Dermis microvascular lymphatic vessel endothelial cell (primary cell): ENCODE measurements at places on chromosomes 2 and 18. TPM values are rescaled to one million over a fixed set of nuclear protein-coding genes. Genes with fewer than 3 reads are reported as not detected.

Gene SCN2A
- under 0.01 TPM in 2 replicates for total RNA-seq

Gene HMSD
- total RNA-seq: not detected in 2 replicates

Gene SPP2
- total RNA-seq: not detected in 2 replicates

Gene POTEI
- total RNA-seq: 0.25 and 0.26 TPM in 2 replicates

- DNase-seq: no peak
Observed at GRCh38 chr2:202609381-202610145, 25.2 kb upstream of the FAM117B start.

- no peak for DNase-seq
Observed at GRCh38 chr2:174485788-174486562, 854 bp downstream of the GPR155 start.

GRCh38 chr2:128026448-128027277 is 1.2 kb downstream of the SAP130 start:
- no peak for DNase-seq

GRCh38 chr2:236343400-236344161 is 79.4 kb upstream of the ASB18 start:
- DNase-seq: peak; percentile 71

DNA sequence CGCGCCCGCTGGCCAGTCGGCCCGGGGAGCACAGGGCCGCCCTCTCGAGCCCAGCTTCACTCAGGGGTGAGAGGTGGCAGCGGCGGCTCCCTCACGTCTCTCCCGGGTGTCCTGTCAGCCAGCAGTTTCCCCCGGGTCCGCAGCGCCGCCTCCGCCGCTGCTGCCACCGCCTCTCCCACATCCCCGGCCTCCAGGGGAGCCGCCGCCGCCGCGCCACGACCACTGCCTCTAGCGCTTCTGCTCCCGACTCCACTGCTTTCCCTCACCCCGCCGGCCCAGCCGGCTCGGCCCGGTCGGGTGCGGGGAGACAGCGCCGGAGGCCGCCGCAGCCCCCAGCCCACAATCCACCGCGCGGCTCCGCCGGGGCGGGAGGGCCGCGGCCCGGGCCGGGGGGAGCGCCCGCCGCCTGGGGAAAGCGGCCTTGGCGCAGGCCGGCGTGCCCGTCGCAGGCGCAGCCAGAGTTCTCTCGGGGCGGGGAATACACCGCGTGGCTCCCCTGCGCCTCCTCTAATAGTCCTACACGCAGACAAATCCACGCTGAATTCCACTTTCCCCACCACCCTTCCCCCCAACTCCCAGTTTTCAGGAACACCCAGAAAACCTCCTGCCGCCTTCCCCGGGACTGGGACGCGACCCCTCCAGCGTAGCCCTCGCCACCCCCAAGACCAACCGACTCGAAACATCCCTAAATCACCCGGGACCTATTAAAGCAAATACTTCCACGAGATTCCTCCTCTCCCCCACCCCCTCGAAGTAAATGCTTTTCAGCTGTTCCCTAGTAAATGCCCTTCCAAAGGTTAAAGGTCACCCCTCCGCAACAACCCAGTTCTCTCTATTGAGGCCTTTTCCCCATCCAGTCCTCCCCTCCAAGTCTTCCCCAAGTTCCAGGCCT is at the start of gene VPS54:
VPS54 (minus strand) TSS at position 346 of the 892 bp plus-strand sequence. CDS start 35,429 bp downstream, outside the sequence.
- peak; percentile 59 for DNase-seq

GRCh38 chr2:178284613-178285286 is 90.4 kb downstream of the OSBPL6 start:
- no peak for DNase-seq

DNA sequence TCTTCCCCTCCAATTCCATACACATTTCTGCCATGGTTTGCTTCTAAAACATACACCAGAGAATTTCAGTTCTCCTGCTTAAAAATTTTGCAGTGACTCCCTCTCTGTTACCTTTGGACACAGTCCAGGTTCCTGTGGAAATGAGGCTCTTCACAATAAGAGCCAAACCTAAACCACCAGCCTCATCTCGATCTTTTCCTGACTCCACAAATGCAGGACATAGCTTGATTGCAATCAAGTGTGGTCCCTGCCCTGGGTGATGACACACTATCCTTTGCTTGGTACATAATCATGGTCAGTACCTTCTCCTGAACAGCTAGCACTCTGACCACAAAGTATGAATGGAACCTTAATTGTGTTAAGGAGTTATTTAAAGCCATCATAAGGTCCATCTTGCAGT is 134.9 kb upstream of the CHAC2 start:
- no peak for DNase-seq

DNA sequence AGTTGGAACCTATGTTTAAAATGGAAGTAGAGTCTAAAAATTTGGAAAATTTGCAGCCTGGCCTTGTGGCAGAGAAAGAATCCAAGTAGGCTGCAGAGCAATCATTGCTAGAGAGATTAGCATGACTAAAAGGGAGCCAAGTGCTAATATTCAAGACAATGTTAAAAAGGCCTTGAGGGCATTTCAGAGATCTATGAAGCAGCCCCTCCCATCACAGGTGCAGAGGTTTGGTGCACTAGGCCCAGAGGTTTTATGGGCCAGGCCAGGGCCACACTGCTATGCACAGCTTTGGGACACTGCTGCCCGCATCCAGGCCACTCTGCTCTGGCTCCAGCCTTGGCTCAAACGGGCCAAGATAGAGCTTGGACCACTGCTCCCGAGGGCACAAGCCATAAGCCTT is 6.7 kb upstream of the IL1A start:
- DNase-seq: no peak

DNA sequence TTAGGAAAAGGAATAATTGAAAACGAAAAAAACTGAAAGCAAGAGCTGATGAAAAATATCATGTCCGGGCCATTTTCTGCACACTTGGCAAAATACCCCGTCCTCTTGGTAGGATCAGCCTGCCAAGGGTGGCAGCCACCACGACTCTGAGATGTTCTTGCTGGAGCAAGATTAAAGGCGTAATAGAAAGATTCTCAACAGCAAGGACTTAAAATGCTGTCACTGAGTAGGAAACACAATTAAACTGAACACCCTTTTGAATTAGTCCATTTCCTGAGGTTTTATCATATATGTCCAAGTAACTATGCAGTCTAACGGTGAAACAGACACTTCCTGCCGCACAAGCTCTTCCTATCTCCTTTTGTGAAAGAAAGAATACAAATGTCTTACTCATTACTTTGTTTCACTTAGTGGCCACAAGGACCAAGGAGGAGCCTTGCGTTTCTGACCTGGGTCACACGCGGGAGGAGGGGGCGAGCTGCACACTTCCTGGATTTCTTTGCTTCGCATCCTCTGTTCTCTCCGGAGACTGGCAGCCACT is 222.7 kb downstream of the PIEZO2 start:
- DNase-seq: peak; percentile 36
